Stimulated activated CD8-positive, alpha-beta memory T cell treated with anti-CD3 and anti-CD28 coated beads, Interleukin-4, amount 100 ng/mL, for 1 hour (primary cell): ENCODE measurements at places on chromosomes 2 and 18.
A peak's percentile ranks its signal among the peaks of the same experiment; 100 is the strongest.

- DNase-seq, result no peak
Observed at GRCh38 chr2:197130318-197130717, 180.3 kb downstream of the ANKRD44 start.

GRCh38 chr18:50011813-50012435 is 183.0 kb downstream of the MYO5B start:
- DNase-seq, result no peak

DNA sequence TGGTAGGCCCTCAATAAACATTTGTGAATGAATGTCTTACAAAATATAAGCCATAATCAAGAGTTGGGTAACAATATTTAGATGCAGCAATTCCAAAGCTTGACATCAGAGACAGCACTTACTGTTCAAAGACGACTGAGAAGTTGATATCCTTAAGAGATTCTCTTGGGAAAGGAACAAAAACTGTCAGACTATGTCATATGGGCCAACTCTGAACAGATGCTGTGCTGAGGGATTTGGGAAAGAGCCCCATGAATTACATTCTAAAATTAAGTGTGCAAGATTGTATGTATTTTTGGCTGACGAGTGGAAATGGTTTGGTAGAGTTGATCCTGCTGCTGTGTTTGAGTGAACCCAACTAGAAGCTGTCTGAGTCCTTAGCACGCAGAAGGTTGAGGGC is 250.7 kb upstream of the LINC00305 start:
- no peak for DNase-seq

- DNase-seq, result no peak
Observed at GRCh38 chr2:12685145-12685544, 31.6 kb upstream of the TRIB2 start.

- no peak for DNase-seq
Observed at GRCh38 chr2:84841577-84841976, 39.3 kb downstream of the TRABD2A start.

DNA sequence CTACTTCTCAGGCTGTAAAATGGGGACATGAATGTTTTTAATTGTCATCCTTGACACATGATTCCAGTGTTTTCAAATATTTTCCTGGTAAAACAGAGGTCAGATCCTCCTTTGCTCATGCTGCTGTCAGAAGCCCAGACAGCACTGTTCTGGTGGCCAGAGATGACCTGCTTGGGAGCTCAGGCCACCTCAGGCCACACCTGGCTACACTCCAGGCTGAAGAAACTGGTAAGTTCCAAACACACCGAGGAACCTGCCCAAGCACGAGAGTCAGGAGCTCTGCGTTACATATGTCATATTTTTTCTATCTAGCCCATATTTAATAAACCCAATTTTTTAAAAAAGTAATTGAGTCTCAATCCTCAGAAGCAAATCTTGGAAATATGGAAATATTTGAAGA is 47.9 kb downstream of the FECH start:
- DNase-seq, result no peak

DNA sequence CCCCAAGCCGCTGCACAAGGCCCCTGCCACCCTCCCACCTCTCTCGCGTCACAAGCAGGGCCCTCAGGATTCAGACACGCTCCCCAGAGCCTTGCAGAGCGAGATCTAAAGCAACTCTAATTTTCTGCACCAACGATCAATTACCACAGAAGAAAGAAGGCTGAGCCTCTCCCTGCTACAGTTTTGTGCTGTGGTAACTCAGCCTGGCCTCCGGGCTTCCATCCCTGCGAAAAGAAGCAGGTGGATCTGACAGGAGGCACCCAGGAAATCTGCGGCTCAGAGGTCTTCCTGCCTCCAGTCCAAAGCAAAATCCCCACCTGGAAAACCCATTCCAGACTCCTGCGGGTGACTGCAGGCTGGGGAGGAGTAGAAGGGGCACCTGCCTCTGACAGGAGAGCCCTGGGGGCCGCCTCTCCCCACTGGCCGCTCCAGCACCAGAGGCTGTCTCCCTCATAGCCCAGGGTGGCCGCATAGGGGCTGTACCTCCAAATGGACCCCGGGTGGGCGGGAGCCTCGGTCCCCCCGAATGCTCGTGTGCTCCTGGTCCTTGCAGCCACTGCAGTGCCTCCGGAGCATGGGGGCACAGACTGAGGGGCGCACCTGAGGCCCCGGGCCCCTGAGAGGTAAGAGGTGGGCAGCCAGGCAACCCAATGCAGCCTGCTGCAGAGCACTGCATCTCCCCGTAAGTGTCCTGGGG is 31.0 kb downstream of the PXDN start:
- DNase-seq, result no peak

GRCh38 chr2:98350411-98350810 is 4.2 kb downstream of the CNGA3 start:
- DNase-seq, result no peak

DNA sequence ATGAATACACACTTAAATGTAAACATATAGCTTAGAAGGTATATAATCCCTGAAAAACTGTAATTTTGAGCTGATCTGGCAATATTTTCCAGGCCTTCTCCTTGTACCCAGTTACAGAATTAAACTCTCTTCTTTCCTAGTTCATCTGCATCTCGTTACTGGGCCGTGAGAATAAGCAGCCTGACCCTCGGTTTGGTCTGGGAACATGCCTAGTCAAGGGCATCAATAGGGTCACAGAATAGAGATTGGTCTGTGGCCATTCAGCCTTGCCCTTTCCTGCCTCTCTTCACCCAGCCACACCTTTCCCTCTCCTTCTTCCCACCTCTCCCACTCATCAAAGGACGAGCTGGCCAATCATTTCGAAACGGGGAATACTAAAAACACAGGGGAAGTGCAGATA is 27.3 kb downstream of the SULT1C2 start:
- no peak for DNase-seq

DNA sequence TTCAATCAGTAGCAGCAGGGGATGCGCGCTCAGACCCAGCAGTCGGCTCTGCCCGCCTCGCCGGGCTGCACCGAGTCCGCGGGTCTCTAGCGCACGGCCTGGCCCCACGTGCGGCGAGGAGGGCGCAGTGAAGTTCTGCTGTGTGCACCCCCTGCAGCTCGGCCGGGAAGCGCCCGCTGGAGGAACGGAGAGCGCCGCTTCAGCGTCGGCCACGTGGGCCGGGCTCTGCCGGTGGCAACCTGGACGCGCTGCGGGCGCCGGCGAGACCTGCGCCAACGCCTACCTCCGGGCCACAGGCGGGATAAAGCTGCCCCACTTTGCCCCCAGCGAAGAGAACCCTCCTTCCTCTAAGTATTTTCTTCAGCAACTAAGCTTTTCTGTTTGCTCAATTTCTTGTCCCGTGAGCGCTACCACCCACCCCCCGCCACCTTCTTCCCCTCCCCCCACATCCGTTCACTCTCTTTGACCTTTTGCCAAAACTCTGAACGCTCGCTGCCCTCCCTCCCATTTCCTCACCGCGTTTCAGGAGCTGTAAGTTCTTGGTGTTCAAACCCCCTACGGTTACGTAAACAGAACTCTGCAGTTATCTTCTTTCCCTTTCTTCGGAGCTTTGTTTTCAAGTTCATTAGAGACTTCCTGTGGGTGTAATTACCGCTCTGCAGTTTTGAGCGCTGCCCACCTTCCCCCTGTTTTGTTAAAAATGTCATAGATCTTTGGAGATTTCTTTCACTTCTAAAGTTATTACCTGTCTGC is 42.6 kb upstream of the EDAR start:
- peak; percentile 30 for DNase-seq

- no peak for DNase-seq
Observed at GRCh38 chr2:30757749-30758148, 49.5 kb downstream of the CAPN13 start.

- DNase-seq, result no peak
Observed at GRCh38 chr18:79572848-79573451, 106.7 kb upstream of the CTDP1 start.

DNA sequence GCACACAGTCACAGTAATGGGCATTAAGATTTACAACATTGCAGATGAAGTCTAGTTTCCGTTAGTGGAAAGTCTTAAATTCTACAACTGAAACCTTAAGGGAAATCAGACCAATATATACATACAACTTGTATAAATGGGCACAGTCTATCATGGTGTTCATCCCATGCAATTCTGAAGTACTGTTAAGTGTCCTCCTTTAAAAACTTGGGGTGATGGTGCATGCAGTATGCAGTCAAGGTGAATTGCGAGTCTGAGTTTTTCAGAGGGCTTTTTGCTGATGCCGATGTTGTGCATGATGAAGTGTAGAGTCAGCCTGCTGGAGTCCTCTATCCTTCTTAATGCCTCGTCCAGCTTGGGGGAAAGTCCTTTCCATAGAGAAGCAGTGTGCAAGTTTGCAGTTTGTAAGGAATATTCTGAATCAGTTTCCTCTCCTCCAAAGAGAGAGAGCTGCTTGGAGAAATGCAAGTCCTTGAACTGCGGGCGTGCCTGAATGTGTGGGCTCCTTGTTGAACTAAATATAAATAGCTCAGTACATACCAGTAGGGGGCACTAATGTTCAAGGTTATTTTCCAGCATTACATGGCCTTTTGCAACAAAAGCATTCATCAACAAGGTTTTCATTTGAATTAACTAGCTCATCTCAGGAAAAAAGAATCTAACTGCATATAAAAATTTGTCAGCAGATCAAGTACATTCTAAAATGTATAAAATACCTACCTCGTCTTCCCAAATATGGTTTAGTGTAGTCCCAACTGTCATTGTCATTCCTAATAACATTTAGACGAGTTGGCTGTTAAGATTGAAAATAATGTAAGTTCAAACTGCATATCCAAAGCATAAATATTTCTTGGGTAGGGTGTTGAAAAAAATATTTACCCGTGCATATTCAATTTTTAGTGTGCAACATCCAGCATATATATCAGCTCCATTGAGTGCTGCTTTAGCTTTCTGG is 21.3 kb downstream of the HNRNPLL start:
- no peak for DNase-seq

GRCh38 chr2:69531186-69531585 is 94.0 kb upstream of the NFU1 start:
- DNase-seq, result no peak

GRCh38 chr2:169823996-169824372 is 721 bp downstream of the METTL5 start:
- DNase-seq, result no peak

DNA sequence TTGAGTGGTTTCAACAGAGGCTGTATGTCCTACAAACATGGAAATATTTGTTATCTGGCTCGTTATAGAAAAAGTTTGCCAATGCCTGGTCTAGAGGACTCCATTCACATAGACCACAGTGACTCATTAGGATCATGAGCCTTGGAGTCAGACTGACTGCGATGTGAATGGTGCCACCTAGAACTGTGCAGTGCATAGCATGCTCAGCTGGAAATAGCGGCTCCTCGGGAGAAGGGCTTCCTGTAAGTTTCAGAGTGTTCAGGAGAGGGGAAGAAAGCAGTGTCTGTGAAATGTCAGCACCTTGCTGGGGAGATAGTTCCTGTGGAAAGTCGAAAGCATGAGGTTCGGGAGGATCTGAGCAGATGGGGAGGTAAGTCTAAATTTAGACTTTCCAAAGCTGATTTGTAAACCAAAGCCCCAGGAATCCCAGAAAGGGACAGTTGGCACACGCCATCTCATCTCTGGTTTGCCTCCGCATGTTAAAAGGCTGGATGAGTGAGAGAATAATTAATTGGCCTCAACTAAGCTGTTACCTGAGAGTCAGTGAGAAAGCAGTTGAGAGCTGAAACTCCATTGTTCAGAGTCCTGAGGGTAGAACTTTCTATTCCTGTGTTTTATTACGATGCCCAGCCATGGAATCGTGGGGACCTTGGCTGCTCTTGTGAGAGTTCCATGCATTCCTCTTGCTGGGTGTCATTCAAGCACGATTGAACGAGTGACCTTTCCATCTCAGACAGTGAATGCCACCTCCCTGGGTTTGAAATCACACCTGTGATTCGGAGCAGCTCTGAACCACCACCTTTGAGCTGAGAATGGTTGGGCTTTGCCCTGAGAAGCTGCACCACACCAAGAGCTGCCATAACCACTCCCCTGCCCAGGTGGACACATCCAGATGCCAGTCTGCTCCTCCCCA is 99.5 kb downstream of the MAPK4 start:
- DNase-seq, result no peak

GRCh38 chr2:3265981-3266924 is 111.4 kb downstream of the EIPR1 start:
- DNase-seq, result no peak

GRCh38 chr2:49113046-49113445 is 41.3 kb downstream of the FSHR start:
- DNase-seq, result no peak

GRCh38 chr18:3902676-3903075 is 452.7 kb downstream of the TGIF1 start:
- DNase-seq, result no peak

- DNase-seq, result no peak
Observed at GRCh38 chr2:55084641-55085040, 34.4 kb upstream of the RTN4 start.

GRCh38 chr2:82256983-82257632 is 1952.6 kb upstream of the LRRTM1 start:
- no peak for DNase-seq

DNA sequence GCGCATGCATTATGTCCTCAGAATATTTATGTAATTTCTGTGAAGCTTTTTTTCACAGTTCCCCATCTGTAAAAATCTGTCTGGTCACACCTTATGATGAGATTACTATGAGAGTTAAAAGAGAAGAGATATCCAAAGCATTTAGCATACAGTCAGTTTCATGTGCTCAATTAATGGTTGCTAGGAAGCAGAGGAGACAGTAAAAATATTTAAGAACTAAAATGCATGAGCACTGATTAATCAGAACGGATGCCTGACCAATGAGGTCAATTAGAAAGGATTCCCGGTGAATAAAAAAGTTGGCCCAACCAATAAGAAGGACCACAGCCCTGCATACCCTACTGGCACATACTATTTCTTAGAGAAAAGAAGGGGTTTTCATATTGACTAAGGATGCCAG is 12.0 kb upstream of the CRIM1 start:
- no peak for DNase-seq

GRCh38 chr2:1713839-1714236 is 30.5 kb downstream of the PXDN start:
- no peak for DNase-seq

GRCh38 chr2:180730976-180731375 is 249.4 kb upstream of the UBE2E3 start:
- no peak for DNase-seq

- no peak for DNase-seq
Observed at GRCh38 chr2:47069628-47070154, 85.4 kb downstream of the STPG4 start.

DNA sequence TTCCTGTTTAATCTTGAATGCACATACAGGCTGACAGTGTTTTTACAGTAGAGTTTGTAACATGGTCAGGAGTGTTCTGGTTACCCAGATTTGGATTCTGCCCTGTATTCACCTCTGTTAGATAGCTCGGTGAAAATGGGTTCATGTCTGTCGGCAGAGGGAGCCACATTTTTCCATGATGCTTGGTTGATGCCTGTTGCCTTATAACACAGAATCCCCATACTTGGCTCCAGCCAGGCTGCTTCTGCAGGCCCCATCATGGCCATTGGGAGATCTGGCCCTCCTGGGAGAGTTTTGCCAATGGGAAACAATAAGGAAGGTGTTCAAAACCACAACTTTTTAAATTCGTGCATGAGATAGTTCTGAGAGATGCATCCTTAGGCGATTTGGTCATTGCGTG is 78.1 kb downstream of the WDSUB1 start:
- DNase-seq, result no peak
